HT-29 (cell line): ENCODE measurements at places on chromosomes 4 and X.

DNA sequence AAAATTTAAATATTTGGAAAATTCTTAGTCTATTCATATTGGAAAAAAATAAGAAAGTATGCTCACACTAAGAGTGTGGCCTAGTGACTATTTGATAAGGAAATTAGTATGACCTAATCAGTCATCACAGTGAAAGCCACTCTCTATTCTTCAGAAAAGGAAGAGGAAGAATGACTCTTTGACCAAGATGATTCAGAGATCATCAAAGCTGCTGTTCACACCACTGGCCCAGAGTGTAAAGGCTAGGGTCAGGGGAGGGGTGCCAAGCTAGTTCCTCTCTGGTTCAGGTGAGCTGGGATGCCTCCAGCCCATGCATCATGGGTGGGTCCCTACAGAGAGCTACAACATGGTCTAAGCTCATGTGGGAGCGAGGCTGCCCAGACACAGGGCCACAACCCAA is 396.9 kb upstream of the NDST3 start:
- DNase-seq: no peak

GRCh38 chr4:20577702-20578101 is 122.6 kb upstream of the PACRGL start:
- no peak for DNase-seq

GRCh38 chr4:94375364-94375763 is 32.7 kb upstream of the HPGDS start:
- DNase-seq: no peak

GRCh38 chrX:138945219-138945618 is 233.7 kb upstream of the FGF13 start:
- DNase-seq: no peak

- no peak for DNase-seq
Measured at GRCh38 chr4:113316879-113317278, 267.4 kb downstream of the ANK2 start.

DNA sequence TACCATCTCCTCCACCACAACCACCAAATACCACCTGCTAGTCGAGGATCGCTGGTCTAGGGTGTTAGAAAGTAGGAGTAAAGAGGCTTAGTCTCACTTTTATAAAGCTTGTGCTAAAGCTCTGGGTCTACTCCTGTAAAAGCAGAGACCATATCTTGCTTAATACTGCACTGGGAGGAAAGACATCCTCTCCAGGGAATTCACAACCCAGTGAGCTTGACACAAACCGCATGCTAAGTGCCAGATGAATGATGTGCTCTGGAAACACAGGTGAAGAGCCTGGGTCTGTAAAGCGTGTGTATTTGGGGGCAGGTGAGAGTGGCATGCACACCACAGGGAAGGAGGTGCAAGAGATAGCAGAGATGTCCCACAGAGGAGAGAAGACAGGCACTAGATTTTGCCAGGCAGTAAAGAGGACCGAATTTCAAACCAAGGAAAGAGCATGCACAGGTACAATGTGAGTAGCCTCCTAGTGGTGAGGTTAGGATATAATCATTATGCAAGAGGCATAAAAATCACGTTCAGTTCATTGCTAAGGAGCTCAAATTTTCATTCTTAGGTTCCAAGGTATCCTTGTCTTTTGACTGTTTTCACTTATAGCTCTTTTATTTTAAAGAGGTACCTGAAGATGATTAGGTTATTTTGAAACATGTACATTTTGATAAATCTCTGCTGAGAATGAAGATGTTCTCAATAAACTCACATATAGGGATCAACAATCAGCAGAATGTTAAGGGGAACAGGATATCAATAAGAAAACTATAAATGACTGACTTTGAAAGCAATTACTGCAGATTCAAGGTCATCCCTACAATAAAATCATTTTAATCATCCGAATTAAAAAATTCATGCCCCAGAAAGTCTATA is 20.7 kb downstream of the TAPT1 start:
- DNase-seq: peak; percentile 33

- DNase-seq: no peak
Measured at GRCh38 chr4:1502501-1502886, 96.3 kb upstream of the NKX1-1 start.

GRCh38 chr4:165326831-165327210 is 648 bp upstream of the MSMO1 start:
- DNase-seq: peak; percentile 26

GRCh38 chrX:148049441-148049840 is 68.3 kb downstream of the FMR1NB start:
- peak; percentile 76 for DNase-seq

GRCh38 chrX:79400623-79401022 is 33.5 kb upstream of the ITM2A start:
- DNase-seq: no peak

DNA sequence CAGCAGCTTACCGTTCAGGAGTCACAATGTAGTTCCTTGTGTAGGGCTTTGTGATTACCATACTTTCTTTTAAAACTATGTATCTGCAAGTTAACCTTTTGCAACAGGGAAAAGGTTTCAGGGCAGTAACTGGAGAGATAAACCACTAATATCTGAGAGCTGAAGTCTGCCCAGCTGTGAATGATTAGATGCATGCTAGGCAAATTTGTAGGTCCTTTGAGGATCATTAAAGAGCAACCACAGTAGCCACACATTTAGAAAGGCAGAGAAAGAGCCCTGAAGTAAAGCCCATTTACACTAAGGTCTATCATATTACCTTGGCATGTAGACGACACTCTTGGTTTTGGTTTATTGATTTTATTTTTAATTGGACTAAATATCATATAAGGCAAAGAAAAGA is 60.0 kb downstream of the ATP8A1 start:
- DNase-seq: no peak

GRCh38 chr4:153758136-153758535 is 1.7 kb downstream of the RNF175 start:
- no peak for DNase-seq

DNA sequence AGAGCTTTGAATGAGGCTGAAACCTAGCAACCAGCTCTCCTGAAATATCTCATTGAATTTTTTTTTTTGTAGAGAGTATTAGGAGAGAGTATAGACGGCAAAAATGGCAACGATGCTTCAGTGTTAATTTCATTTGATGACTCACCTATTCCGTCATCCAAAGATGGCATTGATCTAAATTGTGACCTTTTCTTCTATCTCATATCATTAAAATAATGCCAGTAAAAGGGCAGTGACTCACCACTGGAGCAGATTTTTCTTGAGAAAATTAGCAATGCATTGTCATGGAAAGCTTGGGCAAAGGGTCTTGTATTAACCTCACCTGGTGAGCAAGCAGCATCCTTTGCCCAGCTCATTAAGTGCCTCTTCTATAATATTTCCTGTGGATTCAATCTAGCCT is 19.6 kb downstream of the VMA21 start:
- DNase-seq: no peak

DNA sequence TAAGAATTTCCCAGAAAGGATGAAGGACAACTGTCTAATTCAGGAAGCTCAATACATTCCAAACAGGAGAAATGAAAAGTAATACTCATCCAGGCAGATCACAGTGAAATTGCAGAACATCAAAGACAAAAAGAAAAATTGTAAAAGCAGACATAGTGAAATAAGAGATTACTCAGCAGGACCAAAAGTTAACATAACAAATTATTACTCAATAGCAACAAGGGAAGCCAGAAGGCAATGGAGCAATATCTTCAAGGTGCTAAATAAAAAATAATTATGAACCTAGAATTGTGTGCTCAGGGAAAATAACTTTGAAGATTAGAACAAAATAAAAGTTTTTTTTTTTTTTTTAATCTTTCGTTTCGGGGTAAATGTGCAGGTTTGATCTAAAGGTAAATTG is 30.5 kb upstream of the ENPP6 start:
- no peak for DNase-seq

DNA sequence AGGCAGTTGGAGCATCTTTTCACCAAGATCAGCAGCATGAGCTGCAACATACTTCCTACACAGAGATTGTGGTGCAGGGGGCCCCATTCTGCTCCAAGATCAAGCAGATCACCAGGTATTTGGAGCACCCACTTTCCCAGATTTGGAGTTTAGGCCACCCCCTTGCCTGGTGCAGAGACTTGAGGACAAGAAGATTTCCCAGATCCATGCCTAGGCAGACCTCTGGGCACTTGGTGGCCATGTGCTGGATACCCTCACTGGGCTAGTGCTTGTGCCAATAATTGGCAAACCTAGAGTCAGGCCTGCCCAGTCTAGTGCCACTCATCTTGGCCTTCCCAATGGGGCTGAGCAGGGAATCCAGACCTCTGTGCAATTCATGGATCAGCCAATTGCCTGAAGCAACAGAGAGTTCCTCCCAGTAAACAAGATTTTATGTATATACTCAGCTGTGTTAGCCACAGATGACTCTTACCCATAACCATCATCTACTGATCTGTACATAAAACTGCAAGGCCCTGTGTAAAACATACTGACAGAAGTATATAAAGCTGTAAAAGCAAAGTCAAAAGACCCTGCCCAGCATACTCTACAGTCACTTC is 228.4 kb upstream of the EMCN start:
- DNase-seq: no peak

DNA sequence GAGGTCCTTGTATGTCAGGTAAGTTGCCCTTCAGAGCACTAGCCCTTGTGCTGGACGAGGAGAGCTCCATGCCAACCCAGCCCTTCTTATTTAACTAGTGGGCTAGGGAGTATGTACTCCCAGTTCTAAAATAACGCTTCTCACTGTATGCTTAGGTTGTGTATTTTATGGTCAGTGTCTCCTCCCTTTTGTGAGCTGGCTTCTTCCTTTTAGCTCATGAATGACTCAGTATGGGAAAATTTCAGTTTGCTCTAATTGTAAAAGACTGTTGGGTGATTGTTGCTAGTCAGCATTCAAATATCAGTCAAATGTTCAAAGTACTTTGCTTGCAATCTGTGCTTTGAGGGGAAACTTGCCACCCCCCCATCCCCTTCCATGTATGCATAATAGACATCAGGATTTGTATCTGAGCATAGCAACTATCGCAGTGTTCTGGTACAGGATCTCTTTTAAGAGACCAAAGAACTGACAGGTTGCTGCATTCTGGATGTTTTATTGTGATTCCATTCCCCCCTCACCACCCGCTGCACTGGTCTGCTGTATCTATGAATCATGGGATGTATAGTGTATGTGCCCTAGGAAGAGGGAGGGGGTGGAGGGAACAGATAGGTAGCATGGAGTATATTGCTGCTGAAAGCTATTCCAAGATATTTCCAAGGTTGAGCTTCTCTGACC is 34.7 kb downstream of the DLG3 start:
- DNase-seq: peak; percentile 51

- DNase-seq: peak; percentile 80
Measured at GRCh38 chrX:96372313-96373046, 312.2 kb upstream of the DIAPH2 start.

- DNase-seq: no peak
Measured at GRCh38 chr4:13547485-13548041, 3.3 kb upstream of the NKX3-2 start.

GRCh38 chr4:101103381-101104142 is 243.8 kb downstream of the PPP3CA start:
- peak; percentile 57 for DNase-seq

DNA sequence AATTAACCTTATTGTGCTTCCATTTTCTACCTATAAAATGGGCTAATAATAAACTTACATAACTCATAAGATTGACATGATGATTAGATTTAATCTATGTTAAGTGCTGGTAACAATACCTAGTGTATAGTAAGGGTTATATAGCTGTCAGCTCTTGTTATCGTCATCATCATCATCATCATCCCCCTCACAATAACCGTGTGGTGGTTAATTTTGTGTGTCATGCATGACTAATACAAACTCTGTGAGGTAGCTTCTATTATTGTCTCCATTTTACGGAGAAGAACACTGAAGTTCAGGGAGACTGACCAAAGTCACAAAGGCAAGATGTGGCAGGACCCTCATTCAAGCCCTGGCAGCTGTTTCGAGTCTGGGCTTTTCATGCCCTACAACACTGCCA is 211.3 kb downstream of the PALLD start:
- DNase-seq: no peak

DNA sequence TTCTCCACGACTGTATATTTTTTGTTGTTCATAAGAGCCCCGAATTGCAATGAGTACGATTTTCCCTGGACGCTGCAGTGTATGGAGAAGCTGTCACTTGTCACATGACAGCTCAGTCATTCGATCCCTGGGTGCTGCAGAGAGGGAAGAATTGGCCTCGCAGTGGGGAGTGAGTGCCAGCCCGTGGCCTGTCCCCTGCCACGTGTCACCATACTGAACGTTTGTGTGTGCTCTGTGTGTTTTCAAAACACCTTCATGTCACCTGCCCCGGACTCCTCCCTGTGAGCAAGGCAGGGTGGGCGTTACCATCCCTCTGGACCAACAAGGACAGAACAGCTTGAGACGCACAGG is 77.9 kb downstream of the TBL1X start:
- DNase-seq: no peak

GRCh38 chr4:83266689-83267088 is 17.9 kb downstream of the COQ2 start:
- no peak for DNase-seq

- DNase-seq: no peak
Measured at GRCh38 chrX:15574017-15574416, 26.7 kb downstream of the ACE2 start.

DNA sequence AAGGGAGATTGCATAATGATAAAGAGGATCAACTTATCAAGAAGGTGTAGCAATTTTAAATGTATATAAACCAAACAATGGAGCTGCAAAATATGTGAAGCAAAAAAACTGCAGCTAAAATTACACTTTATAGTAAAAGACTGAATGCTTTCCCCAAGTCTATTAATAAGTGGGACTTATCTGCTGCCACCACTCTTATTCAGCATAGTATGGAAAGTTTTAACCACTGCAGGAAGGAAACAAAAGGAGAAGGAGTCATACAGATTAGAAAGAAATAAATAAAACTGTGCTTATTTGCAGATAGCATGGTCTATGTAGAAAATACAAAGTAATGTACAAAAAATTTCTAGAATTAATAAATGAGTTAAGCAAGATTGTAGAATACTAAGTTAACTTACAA is 94.1 kb upstream of the GK2 start:
- no peak for DNase-seq

DNA sequence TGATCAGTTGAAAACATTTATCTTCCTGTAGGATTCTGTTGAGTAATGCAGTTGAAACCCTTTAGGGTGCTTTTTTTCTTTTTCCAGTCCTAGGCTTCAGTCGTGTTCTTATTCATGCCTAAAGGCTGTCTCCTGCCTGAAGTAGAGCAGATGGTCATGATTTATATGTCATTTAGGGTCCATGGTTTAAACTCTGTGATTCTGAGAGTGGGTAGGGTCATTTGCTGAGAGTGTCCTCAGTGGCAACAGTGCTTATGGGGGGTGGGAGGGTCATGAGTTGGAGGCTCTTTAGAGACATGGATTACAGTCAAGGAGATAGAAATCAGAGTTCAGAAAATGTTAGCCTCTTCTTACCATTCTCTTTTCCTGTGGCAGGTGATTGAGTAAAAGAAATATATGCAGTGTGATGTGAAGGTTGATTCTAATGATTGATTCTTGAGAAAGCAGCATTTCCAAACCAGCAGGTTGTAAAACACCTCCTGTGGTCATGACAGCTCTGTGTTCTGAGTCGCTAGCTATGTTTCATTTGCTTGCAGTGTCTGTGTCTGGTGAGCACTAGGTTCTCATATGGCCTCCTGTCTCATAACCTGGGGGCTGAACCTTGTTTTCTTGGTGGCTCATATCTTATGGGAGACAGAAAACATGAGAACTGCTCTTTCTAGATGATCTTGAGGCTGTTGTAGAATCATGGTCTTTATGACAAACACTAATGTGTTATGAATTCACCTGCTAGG is 60.4 kb downstream of the JADE1 start:
- no peak for DNase-seq

GRCh38 chrX:110059410-110059809 is 56.5 kb downstream of the TMEM164 start:
- no peak for DNase-seq
